ENCODE measurements at places on chromosomes 5 and 9.
A peak's percentile ranks its signal among the peaks of the same experiment; 100 is the strongest.

- no peak for DNase-seq
These were observed 32.2 kb downstream of the NDUFA8 start for GRCh38 chr9:122127396-122127798.

DNA sequence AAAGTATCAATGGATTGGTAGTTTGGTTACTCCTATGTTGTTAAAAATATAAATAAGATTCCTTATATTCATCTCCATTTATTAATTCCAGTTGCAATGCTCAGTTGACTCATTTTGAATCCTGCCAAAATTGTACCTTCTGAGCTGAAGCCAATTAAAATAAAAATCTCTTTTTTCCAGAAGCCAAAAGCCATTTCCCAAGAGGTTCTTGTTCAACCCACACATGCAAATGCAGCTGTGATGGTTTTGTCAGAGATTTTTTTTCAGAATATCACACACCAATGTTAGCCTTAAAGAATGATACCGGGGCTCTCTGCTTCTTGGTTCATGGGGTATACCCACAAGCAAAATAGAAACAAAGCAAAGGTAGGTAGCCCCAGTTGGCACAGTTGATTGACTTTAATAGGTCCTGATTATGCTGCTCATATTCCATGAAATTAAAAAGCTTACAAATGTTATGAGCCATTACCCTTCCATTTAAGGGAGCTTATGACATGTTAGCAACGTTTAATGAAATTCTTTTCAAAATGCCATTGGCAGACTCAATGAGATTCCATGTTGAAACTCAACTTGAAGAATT is 208.0 kb downstream of the SGCD start:
- DNase-seq: no peak

DNA sequence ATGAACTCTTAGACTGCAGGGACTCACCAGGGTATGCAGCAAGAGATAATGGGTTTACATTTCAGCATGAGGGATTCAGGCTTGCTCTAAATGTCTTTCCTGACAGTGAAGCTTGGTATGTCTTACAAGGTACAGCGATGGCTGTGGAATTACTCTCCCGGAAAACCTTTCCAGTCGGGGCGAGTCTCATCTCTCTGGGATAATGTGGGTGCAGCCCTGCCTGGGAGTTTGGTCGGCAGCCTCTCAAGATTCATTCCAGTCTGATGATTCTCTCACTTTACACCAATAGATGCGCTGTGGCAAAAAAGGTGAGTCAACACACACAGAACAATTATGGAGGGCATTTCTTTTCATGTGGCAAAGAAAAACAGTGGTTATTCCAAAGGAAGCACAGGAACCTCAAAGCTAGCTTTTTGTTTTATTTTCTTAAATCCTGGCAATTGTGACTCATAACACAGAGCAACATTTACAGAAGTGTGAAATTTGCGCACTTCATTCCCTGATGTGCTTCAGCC is 190.3 kb downstream of the DCP2 start:
- DNase-seq: no peak

GRCh38 chr9:110340306-110340705 is 2.6 kb upstream of the TXNDC8 start:
- DNase-seq: no peak

GRCh38 chr5:159777049-159777660 is 139.1 kb upstream of the ADRA1B start:
- no peak for DNase-seq

DNA sequence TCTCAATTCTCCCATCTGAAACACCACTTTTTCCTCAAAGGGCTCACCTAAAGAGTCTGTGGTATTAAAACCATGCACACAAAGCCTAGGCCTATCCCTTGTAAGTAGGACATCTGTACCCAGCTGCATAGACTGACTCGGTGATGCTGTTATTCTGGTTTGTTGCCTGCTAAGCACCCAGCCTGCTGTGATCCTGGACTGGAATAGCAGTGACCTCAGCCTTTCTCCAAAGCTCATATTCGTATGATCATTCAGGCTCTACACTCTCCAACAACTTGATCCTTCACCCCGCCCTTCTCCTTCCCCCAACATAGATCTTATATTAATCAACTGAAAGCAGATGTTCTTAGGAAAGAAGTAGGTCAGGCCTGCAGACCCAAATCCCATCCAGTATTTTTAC is 81.4 kb upstream of the WWC1 start:
- DNase-seq: no peak

DNA sequence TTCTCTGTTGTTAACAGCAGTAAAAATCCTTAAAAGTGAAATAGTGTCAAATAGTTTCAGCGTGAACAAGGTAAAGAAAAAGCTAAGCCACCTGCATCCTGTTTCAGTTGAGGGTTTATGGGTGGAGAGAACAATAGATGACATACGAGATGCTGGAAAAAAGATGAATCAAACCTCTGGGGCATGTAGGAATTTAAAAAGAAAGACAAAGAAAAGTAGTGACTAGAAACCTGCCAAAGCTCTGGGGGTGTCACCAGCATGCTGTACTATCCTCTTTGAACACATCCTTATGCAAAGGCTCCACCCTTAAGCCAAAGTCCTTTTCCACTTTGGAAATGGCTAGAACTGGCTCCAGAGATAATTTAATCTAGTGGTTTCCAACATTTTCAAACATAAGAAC is 22.2 kb downstream of the SCAI start:
- no peak for DNase-seq

- DNase-seq: no peak
These were observed 207.0 kb downstream of the MEF2C start for GRCh38 chr5:88675708-88676636.

GRCh38 chr5:106584268-106584667 is 1086.5 kb downstream of the EFNA5 start:
- DNase-seq: no peak

DNA sequence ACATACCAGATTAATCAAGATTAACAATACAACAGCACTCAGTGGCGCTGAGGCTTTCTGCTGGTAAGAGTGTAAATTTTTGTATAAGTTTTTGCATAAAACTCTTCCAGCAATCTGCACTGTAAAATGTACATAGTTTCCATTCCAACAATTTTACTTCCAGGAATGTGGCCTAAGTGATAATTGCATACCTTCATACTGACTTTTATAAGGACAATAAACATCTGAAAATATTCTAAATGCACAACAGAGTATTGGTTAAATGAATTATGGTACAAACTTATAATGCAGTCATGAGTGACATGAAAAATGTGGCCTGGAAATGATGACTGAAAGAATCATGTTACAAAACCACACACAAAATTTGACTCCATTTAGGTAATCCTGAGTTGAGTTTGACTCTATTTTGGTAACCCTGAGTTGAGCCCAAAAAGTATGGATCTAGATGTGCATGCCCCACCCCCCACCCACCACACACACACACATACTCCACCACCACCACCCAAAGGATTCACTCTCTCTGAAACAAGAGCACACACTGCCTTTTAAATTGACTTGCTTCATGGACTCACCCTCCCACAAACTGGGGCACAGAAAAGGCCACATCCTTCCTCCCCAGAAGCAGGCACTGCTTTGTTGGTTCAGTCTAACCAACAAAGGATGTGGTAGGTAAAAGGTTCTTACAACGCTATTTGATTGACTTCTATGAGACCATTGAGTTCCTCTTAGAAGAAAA is 137.6 kb downstream of the SUSD1 start:
- DNase-seq: peak; percentile 40

DNA sequence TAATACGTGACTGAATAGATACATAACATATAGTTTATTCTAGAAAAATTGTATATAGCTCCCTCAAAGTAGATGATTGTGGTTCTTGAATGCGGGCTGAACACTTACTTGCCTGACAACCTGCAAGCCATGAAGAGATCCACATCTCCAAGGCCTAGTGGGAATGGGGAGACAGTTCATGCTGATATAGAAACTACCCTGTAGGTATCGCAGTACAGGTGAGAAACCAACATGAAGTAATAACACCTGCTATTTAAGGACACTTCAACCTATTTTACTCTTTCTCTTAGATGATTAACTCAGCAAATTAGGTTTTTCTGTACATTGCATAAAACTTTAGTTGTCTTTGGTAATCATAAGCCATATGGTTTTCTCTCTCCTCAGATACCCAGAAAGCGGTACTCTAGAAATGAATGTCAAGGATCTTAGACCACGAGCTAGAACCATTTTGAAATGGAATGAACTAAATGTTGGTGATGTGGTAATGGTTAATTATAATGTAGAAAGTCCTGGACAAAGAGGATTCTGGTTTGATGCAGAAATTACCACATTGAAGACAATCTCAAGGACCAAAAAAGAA is 47.3 kb downstream of the UHRF2 start:
- DNase-seq: no peak

- DNase-seq: no peak
These were observed 843 bp downstream of the BSPRY start for GRCh38 chr9:113350107-113350661.

DNA sequence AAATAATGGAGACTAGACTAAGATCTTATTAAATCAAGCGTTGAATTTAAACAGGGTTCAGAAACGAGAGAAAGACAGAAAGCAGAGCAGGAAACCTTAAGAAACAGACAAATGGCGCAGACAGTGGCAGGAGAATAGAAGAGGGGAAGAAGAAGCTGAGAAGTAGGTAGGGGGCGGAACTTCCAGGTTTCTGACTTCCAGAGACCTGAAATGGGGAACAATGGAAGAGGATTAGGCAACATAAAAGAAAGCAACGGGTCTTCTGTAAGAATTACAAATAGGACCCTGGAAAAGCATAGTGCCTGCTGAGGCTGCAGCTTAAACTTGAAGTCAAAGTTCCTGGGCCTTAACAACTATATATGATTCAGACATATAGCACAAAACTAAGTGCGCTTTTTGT is 101.7 kb downstream of the BNC2 start:
- DNase-seq: no peak

- no peak for DNase-seq
These were observed 3.4 kb upstream of the PDGFRB start for GRCh38 chr5:150159031-150159430.

DNA sequence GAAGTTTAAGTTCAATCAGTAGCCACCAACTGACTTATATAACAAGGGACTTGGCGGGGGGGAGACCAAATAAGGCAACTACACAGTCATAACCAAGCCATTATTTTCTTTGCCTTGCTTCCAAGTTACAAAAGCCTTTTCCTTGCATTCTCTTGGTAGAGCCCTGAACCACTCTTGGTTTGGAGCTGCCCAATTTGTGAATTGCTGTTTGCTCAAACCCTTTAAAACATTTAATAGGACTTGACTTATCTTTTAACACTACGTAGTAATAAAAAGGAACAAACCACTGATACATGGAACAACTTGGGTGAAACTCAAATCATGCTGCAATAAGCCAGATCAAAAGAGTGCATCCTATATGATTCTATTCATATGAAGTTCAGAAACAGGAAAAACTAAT is 31.7 kb upstream of the MSH3 start:
- no peak for DNase-seq

All from activated gamma-delta T cell treated with anti-CD3 and anti-CD28 coated beads, Interleukin-2, amount 50 U/mL, for 16 hours (primary cell).